ENCODE measurements at places on chromosomes 12 and 14. TPM values are rescaled to one million over a fixed set of nuclear protein-coding genes. Genes with fewer than 3 reads are reported as not detected.

The MYF5 gene
- total RNA-seq = not detected

The PLCZ1 gene
- total RNA-seq = not detected

The DGLUCY gene
- 24.1 TPM for total RNA-seq

The ATL1 gene
- total RNA-seq = 0.81 TPM

The NTN4 gene
- total RNA-seq = 71.1 TPM

The MANSC1 gene
- 22.6 TPM for total RNA-seq

Measured in cardiac atrium fibroblast (primary cell).